ENCODE measurements at places on chromosomes 6 and 20. TPM values are rescaled to one million over a fixed set of nuclear protein-coding genes. Genes with fewer than 3 reads are reported as not detected.

Gene CAP2
- 58.4 TPM for total RNA-seq

Gene MUCL3
- not detected for total RNA-seq

Gene GSTA2
- not detected for total RNA-seq

Gene DNAAF9
- total RNA-seq, result 59.4 TPM

GRCh38 chr6:55621993-55622392 lies 43.0 kb upstream of the HMGCLL1 start:
- ATAC-seq, result no peak

GRCh38 chr20:15918631-15919030 lies 654.6 kb downstream of the KIF16B start:
- ATAC-seq, result no peak

- ATAC-seq, result no peak
These were observed 40.6 kb downstream of the HECA start for GRCh38 chr6:139175389-139175948.

- no peak for ATAC-seq
These were observed 52.9 kb upstream of the FABP7 start for GRCh38 chr6:122726649-122727048.

DNA sequence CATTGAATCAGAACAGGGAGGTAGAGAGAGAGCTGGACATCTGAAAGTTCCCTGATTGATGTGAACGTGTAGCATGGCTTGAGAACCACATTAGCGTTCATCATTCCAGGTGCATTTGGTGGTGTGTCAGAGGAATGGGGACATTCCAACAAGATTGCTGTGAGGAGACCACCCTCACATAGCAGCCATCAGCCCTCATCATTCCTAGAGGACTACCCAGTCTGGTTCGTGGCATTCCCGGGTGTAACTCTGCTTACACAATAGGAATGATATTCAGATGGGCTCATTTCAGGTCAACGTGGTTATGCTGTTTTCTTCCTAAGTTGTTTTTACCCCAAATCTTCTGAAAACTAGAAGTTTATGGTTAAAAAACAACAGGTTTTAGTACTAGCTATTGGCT lies 62.2 kb upstream of the KLHL31 start:
- no peak for ATAC-seq

GRCh38 chr20:47934761-47935160 lies 149.5 kb upstream of the SULF2 start:
- no peak for ATAC-seq

GRCh38 chr6:170129691-170130171 lies 161.1 kb downstream of the DLL1 start:
- peak; percentile 60 for ATAC-seq
